ENCODE measurements at places on chromosomes 3 and 15.
A peak's percentile ranks its signal among the peaks of the same experiment; 100 is the strongest.

- DNase-seq, result peak; percentile 49
Observed at GRCh38 chr15:98760112-98760826, 111.9 kb downstream of the IGF1R start.

GRCh38 chr3:24586920-24587319 is 92.3 kb upstream of the THRB start:
- DNase-seq, result no peak

- no peak for DNase-seq
Observed at GRCh38 chr3:13245615-13245978, 172.4 kb upstream of the IQSEC1 start.

- DNase-seq, result no peak
Observed at GRCh38 chr3:87173776-87174175, 53.3 kb upstream of the CHMP2B start.

DNA sequence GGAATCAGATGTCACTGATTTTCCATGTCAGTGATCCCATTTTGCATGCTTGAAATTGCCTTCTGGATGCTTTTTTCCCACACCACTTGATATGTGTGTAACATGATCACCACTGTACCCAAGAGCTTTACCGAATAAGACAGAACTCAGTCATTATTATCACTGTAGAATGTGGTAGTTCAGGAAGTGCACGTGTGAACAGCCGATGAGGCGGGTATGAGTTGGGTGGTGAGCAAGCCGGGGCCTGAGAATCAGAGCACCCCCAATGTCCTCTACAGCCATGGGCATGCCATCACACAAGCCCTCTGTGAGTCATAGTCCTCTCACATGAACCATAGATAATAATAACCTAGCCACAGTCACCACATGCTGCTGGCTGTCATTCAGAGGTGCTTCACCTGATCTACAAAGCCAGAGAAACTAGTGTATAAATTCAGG is 470.8 kb downstream of the SOX2 start:
- DNase-seq, result no peak

GRCh38 chr15:51844747-51845426 is 15.4 kb downstream of the TMOD3 start:
- no peak for DNase-seq

DNA sequence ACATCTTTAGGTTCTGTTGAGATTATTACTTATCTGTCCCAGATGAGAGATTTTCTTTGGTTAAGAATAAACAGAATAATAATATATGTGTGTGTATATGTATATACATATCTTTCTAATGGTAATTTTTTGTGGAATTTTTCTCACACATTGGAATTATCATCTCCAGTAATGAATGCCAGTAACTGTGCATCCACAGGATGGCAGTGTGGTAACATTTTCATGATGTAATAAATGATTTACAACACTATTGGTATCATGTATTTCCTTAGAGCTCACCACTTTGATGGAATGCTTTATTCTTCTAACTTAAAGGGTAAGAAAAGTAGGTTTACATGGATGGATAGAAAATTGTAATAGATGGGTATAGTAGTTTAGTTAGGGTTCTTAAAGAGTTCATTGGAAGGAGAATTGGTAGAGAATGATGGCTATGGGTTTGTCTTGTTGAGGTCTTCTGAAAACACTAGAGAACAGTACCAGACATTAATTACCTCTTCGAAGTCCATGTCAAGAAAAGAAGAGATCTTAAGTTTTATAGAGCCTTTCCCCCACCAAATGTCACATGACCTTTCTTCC is 78.1 kb downstream of the STT3B start:
- no peak for DNase-seq

- DNase-seq, result no peak
Observed at GRCh38 chr3:158590223-158590622, 19.2 kb downstream of the MLF1 start.

- DNase-seq, result no peak
Observed at GRCh38 chr15:56019060-56019793, 25.8 kb upstream of the NEDD4 start.

- no peak for DNase-seq
Observed at GRCh38 chr15:25876231-25877140, 13.4 kb upstream of the ATP10A start.

DNA sequence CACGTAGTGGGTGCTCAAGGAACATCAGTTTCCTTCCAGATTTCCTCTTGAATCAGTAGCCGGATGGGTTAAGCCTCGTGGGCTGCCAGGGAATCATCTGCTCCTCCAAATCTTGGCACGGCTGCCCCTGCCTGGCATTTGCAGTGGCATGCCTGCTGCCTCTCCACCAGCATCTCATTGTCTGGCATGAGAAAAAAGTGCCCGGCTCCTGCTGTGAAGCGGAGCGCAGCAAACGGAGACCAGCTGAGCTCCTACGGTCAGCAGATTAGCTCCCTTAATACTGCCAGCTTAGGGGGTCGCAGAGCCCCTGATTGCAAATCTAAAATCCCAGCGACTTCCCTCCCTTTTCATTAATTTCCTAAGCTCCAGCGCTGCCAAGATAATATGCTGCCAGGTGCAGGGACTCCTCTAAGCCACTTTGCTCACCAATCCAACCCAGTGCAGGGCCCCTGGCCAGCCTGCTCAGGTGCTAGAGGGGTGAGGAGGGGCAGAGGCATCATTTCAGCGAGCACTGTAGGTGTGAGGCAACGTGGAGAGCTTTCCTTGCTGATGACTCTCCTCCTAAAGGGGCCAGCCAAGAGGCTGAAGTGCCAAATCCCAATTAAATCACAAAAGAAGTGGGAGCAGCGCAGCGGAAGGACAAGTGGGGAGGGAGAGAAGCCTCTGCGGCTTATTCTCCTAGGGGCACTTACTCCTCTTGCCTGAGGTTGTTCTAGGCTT is 49.6 kb upstream of the ST8SIA2 start:
- peak; percentile 62 for DNase-seq

DNA sequence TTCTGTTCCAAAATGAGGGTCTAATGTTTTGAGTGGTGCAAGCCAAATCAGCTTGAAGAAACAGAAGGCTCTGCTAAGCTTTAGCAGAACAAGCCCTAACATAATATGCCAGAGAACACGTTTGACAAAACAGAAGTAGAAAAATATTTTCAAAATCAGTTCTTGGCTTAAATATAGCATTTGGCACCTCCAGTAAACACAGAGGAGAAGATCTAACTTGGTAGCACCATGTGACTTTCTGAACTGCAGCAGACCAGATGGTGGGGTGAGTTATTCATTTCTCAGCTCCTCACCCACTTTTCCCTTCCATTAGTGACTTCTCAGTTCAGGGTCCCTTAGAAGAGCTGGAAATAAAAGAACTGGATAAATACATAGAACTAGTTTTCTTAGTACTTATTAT is 395.8 kb downstream of the MAGI1 start:
- DNase-seq, result no peak

DNA sequence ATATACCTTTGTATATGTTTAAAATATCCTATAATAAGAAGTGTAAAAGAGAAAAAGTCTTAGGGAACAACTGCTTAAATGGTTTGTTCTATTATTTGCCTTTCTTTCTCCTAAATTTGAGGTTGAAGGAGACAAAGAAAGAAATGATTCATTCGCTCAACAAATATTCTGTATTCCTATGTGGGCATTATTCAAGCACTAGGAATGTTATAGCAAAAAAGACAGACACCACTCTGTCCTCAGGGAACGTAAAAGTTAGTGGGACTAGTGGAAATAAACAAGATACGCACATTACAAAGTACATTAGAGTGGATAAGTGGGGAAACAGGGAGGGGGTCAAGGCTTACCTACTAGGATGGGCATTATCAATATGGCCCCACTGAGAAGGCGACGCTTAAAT is 332.2 kb downstream of the LPP start:
- no peak for DNase-seq

DNA sequence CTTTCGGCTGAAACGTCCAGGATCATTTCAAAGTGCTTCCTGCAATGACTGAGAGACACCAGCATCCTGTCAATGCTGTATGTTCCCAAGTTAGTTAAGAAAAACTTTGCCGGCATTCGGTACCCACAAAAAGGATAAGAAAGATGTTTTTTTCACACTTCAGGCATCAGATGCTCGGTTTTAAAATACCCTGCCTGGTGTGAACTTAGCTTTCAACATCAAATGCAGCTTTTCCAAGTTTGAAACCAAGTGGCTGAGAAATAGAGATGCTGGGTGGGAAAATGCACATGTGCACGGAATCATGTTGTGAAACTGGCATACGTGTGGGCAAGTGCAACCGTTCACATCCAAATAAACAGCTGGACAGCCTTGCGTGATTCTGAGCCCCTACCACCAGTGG is 254.9 kb upstream of the IGF1R start:
- DNase-seq, result no peak

- no peak for DNase-seq
Observed at GRCh38 chr3:46105306-46105919, 78.1 kb upstream of the XCR1 start.

- DNase-seq, result no peak
Observed at GRCh38 chr3:71119171-71119570, 464.4 kb downstream of the FOXP1 start.

GRCh38 chr3:98705694-98706093 is 57.4 kb upstream of the ST3GAL6 start:
- no peak for DNase-seq

GRCh38 chr3:125591116-125591760 is 4.1 kb downstream of the OSBPL11 start:
- DNase-seq, result no peak

GRCh38 chr3:73580343-73580742 is 44.4 kb downstream of the PDZRN3 start:
- no peak for DNase-seq

GRCh38 chr15:58738046-58738707 is 11.3 kb downstream of the ADAM10 start:
- no peak for DNase-seq

DNA sequence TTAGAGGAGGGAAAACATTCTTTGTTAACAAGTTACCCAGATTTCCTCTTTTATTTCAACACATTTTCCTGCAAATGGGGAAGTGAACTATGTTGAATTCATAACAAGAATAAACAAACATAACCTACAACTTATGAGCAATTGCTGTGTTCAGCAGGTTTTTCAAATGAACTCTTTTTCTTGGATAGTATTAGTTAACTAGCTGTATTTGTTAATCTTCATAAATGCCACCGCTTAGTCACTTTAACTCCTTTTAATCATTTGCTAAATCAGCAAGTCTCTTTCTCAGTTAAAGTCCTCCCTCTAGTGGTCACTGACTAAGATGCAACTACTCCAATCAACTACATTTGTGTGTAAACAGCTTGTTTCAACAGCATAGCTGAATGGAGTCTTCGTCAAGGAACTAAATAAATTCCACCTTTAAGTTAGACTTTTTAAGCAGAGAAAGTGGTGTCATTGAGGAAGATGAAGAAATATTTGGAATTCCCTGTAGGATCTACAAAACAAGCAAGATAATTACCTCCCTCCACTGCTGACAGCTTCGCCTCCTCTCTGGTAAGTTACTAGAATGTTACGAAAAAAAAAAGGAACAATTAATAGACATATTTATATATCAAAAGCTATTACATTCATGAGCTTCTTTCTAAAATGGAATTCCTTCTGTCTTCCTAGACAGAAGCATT is 1122.0 kb downstream of the ROBO1 start:
- DNase-seq, result no peak

DNA sequence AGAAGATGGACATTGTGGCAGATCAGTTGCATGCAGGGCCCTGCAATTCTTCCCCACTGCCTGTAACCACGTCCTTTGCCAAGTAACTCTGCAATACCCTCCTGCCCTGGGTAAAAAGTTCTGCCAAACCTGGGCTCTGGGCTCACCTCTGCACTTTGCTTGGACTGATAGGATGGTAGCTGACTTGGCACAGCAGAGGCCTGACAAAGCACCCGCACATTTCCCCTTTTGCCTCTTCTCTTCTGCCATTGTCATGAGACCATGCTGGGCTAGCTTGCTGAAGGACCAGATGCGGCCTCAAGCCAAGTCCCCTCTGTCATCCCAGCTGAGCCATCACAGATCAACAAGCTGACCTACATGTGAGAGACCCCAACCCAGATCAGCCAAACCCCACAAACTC is 122.4 kb downstream of the SMAD6 start:
- DNase-seq, result no peak

- no peak for DNase-seq
Observed at GRCh38 chr15:28974142-28974541, 88.4 kb downstream of the APBA2 start.

DNA sequence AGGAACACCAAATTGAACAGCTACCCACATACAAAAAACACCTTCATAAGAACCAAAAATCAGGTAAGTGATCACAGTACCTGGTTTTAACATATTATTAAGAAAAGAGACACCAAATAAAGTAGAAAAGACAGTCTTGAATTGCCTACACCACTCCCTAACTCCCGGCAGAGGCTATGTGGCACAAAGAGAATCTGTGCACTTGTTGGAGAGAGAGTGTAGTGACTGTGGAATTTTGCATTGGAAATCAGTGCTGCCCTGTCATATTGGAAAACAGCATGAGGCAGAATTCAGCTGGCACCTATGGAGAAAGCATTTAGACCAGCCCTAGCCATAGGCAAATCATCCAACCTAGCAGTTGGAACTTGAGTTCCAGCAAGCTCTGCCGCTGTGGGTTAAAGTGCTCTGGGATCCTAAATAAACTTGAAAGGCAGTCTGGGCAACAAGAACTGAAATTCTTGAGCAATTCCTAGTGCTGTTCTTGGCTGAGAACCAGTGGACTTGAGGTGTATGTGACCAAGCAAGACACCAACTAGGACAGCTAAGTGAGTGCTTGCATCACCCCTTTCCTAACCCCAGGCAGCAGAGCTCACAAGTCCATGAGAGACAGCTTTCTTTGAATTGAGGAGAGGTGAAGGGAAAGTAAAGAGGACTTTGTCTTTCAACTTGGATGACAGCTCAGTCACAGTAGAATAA is 969.6 kb upstream of the ALCAM start:
- no peak for DNase-seq

- no peak for DNase-seq
Observed at GRCh38 chr3:72169561-72170472, 384.9 kb upstream of the PROK2 start.

GRCh38 chr15:68666120-68666811 is 87.5 kb downstream of the CORO2B start:
- no peak for DNase-seq

DNA sequence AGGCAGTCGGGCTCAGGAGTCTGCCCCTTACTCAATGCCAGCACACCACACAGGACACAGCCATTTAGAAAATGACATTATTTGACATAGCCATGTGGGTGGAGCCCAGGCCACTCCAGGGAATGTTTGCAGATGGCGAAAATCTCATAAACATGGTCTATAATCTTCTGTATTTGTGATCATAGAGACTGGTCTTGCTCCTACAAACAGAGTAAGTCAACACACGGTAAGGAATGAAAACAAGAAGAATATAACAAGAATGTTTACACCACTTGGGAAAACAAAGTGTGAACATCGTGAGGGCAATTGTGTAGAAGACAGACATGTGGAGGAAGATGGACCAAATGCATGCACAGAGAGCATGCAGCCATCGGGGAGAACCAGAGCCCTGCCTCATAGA is 68.2 kb downstream of the SEMA5B start:
- DNase-seq, result no peak

- peak; percentile 73 for DNase-seq
Observed at GRCh38 chr3:53709860-53710674, 136.2 kb downstream of the CHDH start.

DNA sequence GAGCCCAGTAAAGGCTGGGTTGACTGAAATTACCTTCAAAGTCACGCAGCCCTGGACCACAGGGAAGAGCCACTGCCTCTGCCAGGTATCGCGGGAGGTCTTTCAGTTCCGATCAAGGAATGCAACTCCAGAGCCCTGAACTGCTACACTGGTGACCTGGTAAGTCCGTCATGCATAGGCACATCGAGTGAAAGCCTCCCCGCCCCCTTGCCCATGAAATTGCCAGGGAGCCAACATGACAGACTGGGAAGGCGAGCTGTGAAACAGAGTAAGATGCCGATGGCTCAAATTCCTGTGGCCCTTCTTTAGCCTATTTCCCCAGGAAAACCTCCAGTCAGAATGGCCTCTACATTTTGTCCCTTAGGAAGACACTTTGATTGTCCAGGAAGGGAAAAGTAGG is 2.3 kb upstream of the GP5 start:
- no peak for DNase-seq
